ENCODE measurements at places on chromosomes 7 and 10.

DNA sequence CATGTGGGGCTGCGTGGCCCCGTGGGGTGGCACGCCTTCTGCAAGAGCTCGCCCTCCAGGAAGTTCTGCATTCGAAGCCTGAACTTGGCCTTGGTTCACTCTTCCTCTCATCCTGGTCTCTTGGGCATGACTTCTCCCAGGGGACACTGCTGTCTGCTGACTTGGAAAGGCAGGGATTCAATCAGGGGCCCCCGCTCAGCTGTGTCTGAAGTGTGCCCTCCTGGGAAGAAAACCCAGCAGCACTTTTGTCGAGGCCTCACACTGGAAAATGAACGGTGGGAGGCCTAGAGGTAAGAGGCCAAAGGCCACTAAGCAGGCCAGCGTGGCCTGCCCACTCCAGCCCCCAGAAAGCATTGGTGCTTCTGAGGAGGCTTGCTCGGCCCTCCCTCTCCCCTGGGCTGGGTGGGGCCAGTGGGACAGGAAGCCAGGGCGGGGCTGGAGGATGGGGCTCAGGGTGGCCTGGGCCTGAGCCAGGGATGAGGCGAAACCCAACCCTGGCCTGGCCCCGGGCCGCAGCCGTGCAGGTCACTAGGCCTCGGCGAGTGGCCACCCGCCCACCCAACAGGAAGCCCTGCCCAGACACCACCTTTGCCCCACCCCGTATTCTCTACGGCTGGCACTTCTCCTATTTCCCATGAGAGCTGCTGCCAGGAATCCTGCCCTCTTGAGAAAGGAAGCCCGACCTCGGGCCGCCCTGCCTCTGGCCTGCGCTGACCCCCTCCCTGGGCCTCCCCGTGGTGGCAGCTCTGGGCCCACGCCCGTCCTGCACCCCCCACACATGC is 81.1 kb downstream of the ZMIZ1 start:
- no peak for DNase-seq

DNA sequence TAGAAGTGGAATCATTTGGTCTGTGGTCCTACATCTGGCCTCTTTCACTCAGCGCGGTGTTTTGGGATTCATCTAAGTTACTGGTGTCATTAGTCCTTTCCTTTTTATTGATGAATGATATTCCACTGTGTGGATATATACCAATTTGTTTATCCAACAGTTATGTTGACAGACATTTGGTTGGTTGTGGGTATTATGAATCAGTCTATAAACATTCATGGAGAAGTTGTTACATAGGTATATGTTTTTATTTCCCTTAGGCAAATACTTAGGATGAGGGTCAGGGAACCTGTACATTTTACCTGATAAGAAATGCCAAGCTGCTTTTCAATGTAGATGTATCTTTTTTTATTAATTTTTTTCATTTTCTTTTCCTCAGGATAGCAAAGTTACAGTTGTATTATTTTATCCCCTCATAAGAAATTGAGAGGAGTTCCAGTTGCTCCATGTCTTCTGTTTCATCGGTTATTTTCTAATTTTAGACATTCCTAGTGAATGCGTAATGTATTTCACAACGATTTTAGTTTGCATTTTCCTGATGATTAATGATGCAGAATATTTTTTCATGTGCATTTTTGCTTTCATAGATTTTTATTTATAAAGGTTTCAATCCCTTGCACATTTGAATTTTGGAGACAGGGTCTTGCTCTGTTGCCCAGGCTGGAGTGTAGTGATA is 203.8 kb upstream of the SH2B2 start:
- no peak for DNase-seq

GRCh38 chr7:127885843-127886242 is 145.4 kb downstream of the LRRC4 start:
- no peak for DNase-seq

DNA sequence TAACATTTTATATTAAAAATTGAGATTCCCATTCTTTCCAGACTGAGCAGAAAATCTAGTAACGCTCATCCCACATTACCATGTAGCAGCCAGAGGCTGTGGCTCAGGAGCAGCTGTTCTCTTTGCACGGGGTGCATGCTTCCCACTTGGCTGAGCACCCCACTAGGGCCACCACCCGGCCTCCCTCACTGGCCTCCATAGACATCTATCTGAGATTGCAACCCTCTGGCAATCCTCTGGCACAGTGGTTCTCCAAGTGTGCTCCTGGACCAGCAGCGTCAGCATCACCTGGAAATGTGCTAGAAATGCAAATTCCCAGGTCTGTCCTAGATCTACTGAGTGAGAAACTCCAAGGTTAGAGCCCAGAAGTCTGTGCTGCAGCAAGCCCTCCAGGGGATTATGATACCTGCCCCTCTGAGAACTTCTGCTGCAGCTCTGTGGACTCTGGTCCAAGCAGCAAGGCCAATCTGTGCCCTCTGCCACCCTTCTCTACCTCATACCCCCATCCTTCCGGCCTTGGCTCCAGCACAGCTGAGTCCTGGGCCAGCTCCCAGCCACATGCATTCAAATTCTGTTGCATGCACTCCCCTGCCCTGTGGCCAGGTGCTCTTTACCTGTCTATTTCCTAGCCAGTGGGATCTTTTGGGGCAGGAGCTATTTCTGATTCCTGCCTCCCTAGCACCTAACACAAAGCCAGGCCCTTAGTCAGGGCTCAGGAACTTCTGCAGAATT is 301.5 kb downstream of the GRID1 start:
- DNase-seq, result no peak

DNA sequence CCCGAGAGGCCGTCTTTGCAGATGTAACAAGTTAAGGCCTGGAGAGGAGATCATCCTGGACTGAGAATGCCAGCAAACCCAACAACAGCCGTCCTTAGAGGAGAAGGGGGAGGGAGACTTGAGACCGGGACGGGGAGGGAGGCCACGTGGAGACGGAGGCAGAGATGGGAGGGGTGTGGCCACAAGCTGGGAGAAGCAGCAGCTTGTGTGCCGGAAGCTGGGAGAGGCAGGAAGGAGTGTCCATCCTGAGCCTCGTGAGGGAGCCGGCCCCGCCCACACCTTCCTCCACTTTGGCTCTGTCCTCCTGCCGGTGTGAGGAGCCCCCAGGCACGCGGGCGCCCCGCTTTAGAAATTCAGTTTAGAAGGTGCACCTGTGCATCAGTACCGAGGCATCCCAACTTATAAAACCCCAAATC is 95.7 kb downstream of the DNAJB6 start:
- peak; percentile 20 for DNase-seq

DNA sequence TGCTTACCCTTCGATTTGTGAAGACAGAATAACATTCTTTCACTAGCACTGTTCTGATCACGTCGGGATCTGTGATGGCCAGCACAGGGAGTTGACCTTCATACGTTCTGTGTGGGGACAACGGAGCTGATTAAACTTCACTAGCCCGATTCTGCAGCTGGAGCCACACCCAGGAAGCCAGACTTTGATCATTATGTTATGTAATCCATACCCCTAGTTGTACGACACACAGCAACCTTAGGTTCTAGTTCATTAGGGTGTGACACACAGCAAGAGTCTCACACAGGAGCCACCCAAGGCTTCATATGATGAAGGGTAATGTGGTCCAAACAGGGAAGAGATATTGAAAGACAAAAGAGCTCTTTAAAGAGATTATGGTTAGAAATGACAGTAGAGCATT is 7.2 kb downstream of the CYP3A5 start:
- no peak for DNase-seq

DNA sequence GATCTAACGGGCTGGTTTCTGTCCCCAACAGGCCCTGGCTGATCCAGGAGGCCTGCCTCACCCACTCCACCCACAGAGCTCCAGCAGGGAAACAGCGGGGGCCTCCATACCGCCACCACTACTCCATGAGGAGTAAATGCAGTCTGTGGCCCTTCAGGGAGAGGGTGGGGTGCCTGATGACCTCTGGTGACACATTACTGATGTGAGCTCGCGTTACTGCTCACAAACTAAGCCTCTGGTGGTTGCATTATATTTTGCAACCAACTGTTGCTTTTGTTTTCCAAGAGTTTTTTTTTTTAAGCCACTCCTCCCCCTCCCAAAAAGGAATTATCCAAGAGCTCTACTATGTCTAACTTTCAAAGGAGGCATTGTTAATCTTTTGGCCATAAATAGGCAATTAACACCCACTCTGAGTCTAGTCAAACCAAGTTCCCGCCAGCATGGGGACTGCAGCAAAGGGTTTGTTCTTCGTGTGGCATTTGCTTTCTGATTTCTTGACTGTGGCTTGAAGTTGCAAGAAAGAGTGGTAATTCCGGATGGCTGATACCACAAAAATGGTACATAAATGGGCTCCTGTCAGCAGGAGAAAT is 72.6 kb downstream of the FAM53B start:
- no peak for DNase-seq

GRCh38 chr7:158731761-158732160 is 27.2 kb upstream of the NCAPG2 start:
- no peak for DNase-seq

GRCh38 chr10:33743429-33743857 is 409.0 kb upstream of the NRP1 start:
- no peak for DNase-seq
